Suprapubic skin (tissue), 4 donors: ENCODE measurements at places on chromosomes 11 and 22.
A peak's percentile ranks its signal among the peaks of the same experiment; 100 is the strongest.

- DNase-seq = no peak
These were observed 68.2 kb upstream of the SESN3 start for GRCh38 chr11:95299078-95299679.

- DNase-seq = no peak
These were observed 936 bp downstream of the BRD1 start for GRCh38 chr22:49826603-49827270.

- no peak for DNase-seq
These were observed 102.8 kb upstream of the CRYBB3 start for GRCh38 chr22:25096638-25097405.

DNA sequence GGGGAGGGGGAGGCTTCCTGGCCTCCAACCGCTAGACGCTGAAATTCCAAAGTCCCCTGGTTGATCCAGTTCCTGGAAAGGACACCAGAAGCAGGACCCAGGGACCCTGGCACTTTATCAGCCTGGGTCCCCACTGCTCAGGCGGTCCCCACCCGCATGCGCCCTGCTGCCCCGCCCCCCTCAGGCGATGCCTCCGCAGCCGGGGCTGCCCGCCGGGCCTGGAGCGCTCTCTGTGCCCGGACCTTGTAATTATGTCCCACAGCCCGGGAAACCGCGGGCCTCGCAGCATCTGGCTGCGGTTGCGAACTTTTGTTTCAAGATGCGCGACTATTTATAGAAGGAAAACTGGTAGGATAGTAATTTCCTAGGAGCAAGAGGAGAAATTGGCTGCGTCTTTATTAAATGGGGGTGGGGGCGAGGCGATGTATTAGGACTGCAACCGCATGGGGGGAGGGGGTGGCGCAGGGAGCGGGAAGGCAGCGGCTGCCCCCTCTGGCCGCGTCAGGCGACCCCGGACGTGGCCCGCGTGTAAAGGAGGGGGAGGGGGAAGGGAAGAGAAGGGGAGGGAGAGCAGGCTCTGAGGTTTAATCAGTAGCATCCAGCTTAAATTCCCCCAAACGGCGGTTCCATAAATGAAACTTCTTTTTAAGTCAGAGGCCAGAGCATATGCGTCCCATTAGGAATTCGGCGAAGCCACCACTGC, 6.1 kb downstream of the WNT7B start:
- DNase-seq = no peak

- peak; percentile 35 for DNase-seq
These were observed 70.4 kb downstream of the FBXO7 start for GRCh38 chr22:32544953-32545558.

DNA sequence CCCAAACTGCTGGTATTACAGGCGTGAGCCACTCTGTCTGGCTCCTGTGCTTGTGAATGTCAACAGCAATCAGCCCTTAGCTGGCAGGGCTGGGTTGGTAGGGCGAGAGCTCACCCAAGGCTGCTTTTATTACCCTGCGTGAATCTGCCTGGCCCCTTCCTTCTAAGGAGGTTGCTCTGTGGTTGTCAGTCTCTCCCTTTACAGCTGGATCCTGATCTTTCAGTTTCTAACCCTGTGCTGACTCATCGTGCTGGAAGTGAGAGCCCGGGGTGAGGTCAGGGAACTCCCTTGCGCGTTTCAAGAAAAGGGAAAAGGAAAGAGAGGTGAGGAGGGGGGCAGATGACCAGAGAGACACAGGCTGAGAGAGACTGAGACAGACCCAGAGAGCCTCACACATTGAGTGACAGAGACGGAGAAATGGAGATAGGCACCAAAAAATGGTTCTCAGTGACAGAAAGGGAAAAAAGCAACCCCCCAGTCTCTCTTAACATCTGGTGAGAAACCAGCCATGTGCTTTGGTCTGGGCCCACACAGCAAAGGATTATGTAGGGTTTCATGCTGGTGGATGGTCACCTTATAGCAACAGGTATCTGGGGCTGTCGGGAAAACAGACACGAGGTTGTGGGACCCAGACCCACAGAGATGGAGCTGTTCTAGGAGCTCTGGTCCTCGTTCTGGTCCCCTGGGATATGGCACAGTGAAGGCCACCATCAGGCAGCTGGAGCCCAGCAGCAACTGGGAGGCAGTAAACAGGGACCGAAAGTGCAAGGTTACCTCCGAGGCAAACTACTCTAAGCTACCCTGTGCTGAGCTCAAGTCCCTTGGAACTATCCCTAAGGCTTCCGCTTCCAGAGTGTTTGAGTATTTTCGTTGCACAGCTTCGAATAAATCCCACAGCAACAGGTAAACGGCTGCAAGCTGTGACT, 2.5 kb downstream of the TCN2 start:
- DNase-seq = no peak

GRCh38 chr22:30564761-30565119, 9.7 kb downstream of the GAL3ST1 start:
- no peak for DNase-seq

GRCh38 chr11:15101072-15101709, 13.5 kb upstream of the INSC start:
- no peak for DNase-seq

GRCh38 chr11:45724153-45724552, 58.7 kb upstream of the CHST1 start:
- DNase-seq = no peak

GRCh38 chr22:37260901-37261336, 16.9 kb upstream of the RAC2 start:
- DNase-seq = no peak

- no peak for DNase-seq
These were observed 16.2 kb downstream of the WNT7B start for GRCh38 chr22:45960477-45961386.

DNA sequence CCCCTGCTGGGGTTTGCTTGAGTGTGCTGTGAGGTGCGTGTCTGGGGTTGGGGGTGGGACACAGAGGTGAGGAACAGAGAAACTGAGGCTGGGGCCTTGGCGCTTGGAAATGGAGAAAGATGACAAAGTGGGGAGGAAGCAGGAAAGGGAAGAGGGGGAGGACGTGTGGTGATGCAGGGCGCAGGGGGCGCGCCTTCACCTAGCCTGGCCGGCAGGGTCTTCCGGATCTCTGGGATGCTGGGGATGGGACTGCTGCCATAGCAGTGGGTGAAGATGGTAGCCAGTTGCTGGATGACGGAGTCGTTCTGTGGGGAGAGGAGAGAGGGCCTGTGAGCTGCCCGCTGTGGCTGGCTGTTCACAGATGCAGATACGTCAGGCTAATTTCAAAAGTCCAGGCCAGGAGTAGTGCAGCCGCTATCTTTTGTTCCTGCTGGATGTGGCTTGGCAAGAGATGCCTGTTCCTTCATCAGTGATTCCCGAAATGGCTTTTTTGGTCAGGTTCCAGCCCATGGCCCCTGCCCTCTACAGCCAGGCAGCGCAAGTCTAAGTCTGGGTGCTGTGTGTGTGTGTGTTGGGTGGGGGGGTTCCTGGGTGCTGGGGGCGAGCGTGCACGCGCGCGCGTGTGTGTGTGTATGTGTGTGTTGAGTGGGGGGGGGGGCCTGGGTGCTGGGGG, 54.8 kb downstream of the NAT10 start:
- DNase-seq = no peak

- no peak for DNase-seq
These were observed 32.4 kb upstream of the CD44 start for GRCh38 chr11:35106595-35106994.

DNA sequence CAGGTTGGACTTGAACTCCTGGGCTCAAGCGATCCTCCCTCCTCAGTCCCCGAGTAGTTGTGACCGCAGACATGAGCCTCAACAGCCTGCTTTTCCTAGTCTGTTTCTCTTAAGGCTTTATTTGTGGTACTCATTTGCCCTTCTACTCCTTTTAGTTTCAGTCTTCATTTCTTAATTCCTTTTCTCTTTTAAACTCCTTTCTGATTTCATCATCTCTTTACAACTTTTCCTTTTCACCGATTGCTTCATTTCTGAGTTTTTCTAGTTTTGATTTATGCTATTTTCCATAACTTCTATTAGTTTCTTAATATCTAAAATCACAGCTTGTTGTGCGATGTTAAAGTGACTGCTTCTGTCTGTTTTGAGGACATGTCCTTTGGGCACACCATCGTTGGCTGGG, 17.3 kb upstream of the MRGPRF start:
- DNase-seq = no peak

DNA sequence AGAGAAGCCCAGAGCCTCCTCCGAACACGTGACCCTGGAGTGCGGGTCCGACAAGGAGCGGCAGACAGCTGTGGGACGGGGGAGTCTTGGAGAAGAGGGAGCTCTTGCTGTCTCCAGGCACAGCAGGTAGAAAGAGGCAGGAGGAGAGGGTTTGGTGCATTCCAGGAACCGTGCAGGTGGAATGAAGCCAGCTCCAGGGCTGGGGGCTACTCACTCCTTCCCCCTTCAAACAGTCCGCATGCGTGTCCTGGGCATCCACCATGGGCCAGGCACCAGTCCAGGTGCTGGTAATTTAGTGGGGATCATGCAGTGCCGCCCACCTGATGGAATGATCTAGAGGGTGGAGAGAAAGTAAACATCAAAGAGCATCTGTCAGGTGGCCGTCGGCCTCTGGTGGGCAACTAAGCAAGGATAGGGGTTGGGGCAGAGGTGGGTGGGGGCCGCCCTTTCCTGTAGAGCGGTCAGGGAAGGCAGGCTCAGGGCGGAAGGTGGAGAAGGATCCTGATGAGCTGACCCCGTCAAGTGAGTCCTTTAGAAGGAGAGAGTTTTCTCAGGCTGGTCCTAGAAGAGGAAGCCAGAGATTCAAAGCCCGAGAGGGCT, 850.0 kb downstream of the TBC1D22A start:
- no peak for DNase-seq

DNA sequence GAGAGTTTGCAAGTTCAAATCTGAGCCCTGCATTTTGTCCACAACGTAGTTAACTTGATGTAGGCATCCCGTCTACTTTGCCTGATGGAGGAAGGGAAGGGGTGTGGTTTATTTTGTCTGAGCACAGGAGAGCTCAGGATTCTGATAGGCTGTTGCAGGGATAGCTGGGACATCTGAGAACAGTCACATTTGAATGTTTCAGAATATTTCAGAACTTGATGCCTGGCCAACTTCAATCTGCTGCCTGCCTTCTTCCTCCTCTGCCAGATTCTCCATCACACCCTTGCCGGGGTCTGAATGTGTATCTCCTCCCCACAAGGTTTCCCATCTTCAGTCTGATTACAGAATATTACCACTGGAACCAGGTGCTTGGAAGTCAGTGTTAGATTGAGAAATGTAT, 51.6 kb downstream of the NTM start:
- DNase-seq = no peak

DNA sequence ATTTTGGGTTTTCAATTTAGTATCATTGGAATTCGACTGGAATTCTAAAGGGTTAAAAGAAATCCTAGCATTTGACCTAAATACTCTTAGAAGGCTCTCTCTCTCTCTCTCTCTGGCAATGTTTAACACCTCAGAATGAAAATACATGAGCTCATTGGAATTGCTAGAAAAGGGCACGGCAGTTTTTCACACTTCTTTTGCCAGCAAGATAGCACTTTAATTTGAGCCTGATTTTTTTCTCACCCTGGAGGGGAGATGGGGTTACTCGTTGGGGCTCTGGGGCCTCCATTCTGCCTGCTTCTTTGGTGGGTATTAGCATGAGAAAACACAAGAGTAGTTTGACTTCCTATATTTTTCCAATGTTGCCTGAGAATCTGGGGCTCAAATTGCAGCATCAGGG, 22.8 kb upstream of the CLMP start:
- DNase-seq = no peak

GRCh38 chr11:67278939-67279588, 10.0 kb upstream of the ANKRD13D start:
- DNase-seq = peak; percentile 60

DNA sequence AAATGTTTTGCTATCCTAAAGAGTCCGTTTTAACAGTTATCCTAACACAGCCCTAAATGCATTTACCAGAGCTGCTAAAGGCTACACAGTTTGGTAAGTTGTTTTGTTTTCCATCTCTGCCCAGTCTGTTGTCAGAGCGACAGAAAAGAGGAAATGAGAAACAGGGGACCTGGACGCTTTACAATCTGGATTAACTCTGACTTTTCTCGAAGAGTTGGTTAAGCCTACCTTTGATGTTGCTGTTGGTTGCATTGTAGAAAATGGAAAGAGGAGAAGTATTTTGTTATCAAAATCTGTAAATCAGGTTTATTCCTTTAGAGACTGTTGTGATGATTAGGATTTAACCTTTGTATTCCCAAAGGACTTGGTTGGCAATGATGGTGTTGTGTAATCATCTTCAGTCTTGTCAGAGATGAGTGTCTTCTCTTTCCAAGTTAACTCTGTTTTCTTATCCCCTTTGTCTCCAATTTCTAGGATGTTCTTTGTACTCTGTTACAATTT, 481 bp downstream of the ANGPTL5 start:
- no peak for DNase-seq

DNA sequence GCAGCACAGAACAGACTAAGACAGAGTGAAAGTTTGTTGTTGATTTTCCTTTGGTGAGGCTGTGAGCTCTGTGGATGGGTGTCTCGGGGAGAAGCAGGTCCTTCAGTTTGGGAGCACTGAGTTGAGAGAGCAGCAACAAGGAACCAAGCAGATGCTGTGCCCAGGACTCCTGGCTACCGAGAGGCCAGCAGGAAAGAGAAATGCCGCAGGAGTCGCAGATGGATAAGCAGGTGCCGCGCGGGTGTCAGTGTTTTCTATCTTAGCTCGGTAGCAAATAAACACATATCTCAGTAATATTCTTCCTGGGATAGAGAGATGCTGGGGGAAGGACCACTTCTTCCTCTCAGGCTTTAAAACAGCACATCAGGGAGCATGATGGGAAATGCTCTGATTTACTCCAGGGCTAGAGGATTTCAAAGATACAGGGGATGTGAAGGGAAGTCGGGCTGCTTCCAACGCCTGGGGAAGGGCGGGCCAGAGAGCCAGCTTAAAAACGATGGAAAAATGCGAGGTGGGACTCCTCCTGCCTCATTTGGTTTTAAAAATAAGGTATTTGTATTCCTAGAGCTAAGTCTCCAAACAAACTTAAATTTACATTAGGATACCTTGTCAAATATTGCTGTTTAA, 470.7 kb upstream of the B3GAT1 start:
- no peak for DNase-seq

DNA sequence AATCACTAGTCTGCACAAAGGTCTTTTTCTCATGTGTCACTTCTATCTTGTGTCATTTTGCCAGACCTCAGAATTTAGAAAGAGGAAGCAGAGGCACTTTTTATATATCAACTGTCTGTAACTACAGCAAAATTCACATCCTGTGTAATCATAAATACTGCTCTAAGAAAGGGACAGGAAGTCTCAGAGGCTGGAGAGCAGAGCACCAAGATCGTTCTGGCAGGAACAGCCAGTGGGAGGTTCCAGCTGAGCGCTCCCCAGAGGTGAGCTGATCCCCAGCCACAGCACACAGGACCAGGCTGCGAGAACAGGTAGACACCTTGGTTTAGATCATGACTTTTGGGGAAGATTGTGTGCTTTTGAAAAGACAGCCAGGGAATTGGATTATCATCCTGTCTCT, at the start of gene MS4A7:
Gene MS4A7, plus strand, starts transcription at position 179 of the 400 bp plus-strand sequence. CDS start 4,610 bp downstream, outside the sequence.
- DNase-seq = no peak

DNA sequence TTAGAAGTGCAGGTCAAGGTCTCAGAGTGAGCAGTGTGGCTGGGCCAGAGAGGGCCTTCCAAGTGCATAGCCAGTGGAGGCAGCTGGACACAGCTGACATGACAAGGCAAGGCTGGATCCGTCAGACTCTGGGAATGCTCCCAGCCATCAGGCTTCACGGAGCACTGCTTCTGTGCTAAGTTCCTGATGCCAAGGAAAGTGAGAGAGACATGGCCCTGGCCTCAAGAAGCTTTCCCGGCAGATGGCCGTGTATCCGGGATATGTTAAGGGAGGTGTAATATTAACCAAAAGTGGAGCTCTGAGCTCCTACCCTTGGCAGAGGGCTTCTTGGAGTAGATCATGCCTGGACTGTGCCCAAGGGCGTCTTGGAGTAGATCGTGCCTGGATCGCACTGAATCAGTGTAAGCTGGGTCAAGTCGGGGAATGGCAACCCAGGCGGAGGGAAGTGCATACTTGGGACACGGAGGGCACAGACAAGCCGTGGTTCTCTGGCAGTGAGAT, 7.4 kb upstream of the EFCAB6 start:
- no peak for DNase-seq
